ENCODE measurements at places on chromosomes 5 and 9. TPM values are rescaled to one million over a fixed set of nuclear protein-coding genes. Genes with fewer than 3 reads are reported as not detected.

PCDHAC2 gene
- not detected for total RNA-seq

C5orf52 gene
- total RNA-seq = not detected

PCDHA10 gene
- total RNA-seq = not detected

FCN1 gene
- total RNA-seq = not detected

DHX29 gene
- total RNA-seq = 16.8 TPM

MYOT gene
- not detected for total RNA-seq
